T-helper 2 cell treated with Interferon-gamma antibody and Interleukin-4, amounts not matched to agents 5 μg/mL and 100 μg/mL, for 36 hours (primary cell): ENCODE measurements at places on chromosomes 4 and X.

DNA sequence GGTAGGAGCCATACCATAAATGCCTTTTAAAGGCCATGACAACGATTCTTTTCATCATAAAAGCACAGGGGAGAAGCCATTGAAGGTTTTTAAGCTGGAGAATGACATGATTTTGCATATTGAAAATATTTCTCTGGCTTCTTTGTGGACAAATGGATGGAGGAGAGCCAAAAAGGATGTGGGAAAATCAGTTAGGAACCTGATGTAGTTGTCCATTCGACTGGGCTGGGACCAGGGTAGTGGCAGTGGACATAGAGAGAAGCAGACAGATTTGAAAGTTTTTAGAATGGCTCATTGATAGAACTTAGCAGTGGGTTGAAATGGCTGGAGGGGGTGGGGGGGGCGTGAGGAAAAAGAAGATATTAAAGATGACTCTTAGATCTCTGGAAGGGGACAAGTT is 19.7 kb upstream of the MSN start:
- no peak for DNase-seq

DNA sequence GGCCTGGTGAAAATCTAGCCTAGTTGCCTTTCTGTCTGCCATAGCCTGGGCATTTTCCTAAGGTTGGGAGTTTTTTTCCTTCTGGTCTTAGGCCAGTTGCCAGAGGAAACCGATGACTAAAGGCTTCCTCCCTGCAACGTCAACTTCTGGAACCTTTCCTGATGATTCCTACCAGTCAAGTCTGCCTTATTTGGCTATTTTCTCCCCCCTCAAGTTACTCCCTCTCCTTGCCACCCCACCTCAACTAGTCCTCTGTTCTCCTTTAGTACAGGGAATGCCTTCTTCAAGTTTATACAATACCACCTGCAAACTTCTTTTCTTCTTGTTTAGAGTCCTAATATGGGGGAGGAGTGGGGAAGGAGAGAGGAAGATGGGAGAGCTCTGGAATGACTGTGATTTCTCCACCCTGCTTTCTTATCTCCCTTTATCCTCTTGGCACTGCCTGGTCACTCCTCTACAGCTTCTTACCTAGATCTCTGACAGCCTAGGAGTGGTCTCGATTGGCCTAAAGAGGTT is 10.6 kb downstream of the MSN start:
- DNase-seq: no peak

- DNase-seq: no peak
Observed at GRCh38 chr4:124945422-124945821, 232.9 kb upstream of the ANKRD50 start.

DNA sequence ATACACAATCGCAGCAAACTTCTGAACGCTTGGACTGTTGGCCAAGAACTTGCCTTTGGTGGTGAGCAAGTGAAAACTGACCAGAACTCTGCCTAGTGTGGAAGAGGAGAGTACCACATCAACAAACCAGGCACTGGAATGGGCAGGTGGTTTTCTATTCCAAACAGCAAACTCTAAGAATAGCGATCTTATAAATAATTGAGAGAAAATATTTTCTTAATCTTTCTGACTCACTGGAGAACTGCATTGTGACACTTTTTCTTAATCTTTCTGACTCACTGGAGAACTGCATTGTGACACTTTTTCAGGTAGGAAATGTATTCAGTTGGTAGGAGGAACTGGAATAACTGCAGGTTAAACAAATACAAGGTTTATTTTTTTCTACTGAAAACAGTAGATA is 57.0 kb upstream of the SORBS2 start:
- no peak for DNase-seq

DNA sequence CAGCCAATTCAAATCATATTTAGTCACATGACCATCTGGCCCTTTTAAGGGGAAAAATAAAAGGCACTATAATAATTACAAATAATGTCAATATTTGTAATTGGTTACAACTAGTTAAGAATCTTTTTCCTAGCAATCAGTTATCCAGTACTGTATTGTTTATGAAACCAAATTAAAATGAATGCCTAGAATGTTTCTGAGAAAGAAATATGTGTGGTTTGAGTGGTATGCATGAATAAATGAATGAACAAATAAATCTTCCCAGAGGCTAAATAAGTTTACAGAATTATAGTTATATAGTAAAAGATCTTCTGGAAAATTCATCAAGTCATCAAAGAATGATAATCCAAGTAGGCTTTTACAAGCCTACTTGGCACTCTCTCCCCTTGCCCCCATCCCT is 55.8 kb upstream of the F8A3 start:
- no peak for DNase-seq

DNA sequence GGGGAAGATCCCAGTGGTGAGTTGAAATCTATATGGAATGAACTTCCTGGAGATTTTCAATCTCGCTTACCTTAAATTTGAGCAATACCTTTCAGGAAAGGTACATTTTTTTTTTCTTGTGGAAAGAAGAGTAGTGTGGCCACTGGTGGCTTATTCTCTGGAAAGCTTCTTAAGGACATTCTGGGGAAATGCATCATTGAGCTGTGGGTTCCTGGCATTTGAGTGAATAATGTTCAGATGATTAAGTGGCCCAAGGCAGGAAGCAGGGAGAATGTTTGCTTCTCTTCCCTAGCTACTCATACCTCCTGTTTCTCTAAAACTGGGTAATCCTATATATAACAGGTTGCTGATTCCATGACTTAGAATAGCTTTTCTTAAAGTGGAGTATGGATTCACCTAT is 31.8 kb downstream of the STAG2 start:
- no peak for DNase-seq

DNA sequence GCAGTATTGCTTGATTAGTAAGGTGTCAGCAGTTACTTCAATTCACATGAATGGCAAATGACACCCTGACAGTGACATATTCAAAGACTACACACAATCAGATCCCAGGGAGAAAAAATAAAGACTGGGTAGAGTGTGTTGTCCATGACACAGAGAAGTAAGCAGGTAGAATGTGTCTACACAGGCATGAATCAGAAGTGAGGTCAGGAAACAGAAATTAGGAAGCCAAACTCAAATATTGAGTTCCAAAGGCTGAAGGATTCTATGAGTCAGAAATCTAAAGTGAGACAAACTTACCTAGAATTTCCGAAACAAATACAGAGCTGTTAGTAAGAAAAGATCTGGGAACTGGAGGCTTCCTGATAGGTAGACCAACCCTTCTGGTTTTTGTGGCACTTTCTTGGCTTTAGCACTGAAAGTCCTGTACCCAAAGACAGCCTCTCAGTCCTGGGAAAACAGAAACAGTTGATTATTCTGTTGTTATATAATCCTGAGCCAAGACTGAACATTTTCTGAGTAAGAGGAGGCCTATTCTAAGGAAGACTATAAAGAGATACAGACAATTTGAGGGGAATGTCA is 24.3 kb upstream of the GLRA2 start:
- DNase-seq: no peak

DNA sequence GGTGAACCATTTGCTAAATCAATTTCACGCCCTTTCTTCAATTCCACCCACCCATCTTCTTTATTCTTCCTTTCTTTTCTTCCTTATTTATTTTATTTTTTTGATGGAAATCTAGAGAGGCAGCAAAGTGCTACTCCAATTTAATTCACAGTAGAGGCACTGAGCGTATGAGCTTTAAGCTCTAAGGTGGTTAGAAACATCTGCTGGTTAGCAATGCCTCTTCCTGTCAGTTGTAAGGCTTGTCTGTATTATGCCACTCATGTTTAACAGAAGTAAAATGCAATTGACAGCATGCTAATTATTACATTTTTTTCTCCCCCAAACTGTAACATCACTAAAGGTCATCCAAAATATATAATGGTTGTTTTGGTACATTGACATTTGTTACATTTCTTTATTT is 103.8 kb downstream of the EPHA5 start:
- no peak for DNase-seq

DNA sequence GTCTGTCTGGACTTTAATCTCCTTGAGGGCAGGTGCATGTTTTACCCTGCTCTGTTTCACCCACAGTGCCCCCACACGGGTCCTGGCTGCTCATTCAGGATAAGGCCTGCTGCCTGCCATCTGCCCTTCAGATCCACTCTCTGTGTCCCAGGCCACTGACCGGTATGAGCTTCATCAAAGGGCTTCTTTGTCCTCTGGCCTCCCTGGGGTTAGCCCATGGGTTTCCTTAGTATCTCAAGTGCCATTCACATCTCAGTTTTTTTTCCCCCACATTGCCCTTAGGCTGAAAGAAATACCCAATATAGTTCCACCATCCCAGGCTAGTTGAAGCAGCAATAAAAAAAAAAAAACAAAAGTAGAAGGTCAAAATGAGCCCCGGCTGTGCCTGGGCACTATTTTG is 9.3 kb downstream of the CD99L2 start:
- no peak for DNase-seq

DNA sequence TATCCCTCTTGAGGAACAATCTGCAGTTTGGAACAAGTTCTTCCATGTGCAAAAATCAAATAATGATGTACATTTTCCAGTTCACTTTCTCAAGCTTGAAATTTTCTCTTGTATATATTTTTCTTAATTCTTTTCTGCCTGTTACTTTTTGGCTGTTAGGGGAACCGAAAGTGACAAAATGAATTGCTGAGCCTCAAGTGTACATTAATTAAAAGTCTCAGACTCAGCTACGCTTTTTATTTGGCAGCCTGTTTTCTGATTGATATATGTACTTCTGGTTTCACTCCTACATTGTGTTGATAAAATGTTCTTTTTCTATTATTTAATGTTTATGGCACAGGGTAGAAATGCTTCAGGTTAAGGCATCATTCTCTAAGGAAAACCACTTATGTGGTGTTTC is 999.5 kb downstream of the PDHA2 start:
- no peak for DNase-seq

DNA sequence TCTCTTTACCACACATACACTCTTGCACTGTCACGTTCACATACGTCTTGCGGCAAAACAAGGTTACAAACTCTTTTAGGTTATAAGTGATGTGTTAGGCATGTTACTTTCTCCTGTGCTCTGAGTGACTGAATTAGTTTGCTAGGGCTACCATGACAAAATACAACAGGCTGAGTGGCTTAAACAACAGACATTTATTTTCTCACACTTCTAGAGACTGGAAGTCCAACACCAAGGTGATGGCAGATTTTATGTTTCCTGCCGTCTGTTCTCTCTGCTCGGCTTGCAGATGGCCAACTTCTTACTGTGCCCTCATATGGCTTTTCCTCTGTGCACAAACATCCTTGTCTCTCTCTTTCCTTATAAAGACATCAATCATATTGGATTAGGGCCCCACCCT is 1224.3 kb upstream of the TENM3 start:
- DNase-seq: no peak

- no peak for DNase-seq
Observed at GRCh38 chr4:101306764-101307615, 40.3 kb downstream of the PPP3CA start.

GRCh38 chr4:36242629-36243354 is 1.5 kb downstream of the ARAP2 start:
- no peak for DNase-seq

GRCh38 chr4:38860788-38861424 is 4.3 kb upstream of the TLR6 start:
- peak; percentile 47 for DNase-seq

DNA sequence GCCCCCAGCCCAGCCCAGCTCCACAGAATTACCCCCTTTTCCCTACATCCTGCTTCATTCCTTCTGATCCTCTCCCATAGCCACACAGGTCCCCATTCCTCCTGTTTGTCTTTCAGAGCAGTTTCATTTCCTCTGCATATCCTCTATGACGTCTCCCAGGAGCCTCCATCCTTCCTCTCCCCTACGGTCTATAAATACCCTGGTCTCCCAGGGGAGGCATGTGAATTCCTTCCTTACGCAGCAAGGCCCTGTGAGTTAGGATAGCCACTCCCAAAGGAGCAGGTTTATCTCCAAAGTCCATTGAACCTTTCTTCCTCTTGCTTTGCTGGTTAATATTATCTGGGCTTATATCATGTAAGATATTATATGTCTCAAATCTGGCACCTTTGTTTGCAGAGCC is 8.4 kb upstream of the APLN start:
- no peak for DNase-seq

DNA sequence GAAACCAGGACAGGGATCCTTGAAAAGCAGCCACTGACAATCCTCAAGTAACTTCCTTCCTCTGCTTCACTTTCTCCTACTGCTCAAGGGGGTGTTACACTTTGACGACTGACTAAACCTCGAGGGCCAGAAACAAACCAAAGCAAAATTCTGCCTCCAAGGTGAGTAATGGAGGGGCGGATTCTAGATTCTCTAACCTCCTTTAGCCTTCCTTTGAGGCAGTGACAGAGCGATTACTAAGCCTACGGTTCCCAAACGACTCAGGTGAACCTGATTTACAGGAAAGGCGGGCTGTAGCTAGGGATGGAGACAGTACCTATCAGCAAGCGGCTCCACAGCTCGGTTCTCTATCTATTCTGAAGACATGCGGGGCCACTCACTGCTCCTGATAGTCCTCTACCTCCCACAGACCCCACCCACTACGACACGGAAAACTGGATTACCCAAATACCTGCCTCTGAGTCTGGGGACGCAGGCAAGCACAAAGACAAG is 487 bp downstream of the TBCK start:
- DNase-seq: peak; percentile 45

GRCh38 chr4:78510681-78511080 is 40.9 kb upstream of the ANXA3 start:
- no peak for DNase-seq

DNA sequence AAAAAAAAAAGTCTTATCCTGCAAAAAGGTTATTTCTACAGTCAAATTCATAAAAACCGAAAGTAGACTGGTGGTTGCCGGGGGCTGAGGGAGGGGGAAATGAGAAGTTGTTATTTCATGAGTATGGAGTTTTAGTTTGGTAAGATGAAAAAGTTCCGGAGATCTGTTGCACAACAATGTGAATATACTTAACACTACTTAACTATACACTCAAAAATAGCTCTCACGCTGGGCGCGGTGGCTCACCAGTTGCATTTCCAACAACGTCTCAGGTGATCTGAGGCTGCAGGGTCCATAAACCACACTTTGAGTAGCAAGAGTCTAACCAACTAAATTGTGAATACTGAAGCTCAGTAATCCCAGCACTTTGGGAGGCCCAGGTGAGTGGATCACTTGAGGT is 52.4 kb downstream of the ANOS1 start:
- DNase-seq: no peak
